ENCODE measurements at places on chromosomes 6 and 20.

- no peak for DNase-seq
Observed at GRCh38 chr20:43477193-43477592, 19.5 kb downstream of the SRSF6 start.

GRCh38 chr6:62716719-62717118, 430.7 kb upstream of the KHDRBS2 start:
- DNase-seq: no peak

DNA sequence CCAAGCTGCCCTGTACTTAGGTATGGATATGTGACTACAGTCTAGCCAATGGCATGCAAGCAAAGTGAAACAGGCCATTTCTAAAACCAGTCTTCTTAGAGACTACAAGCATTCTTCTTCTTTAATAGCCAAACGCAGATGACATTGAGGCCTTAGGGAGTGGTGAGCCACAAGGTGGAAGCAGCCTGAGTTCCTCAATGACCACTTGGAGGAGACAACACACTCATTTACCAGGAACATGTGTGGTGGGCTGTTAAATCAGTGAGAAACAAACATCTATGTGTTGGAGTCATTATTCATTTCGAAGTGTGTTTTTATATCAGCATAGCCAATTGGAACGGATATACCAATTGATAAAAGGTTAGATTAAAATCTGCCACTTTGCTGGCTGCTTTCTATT, 122.0 kb downstream of the GFRAL start:
- no peak for DNase-seq

DNA sequence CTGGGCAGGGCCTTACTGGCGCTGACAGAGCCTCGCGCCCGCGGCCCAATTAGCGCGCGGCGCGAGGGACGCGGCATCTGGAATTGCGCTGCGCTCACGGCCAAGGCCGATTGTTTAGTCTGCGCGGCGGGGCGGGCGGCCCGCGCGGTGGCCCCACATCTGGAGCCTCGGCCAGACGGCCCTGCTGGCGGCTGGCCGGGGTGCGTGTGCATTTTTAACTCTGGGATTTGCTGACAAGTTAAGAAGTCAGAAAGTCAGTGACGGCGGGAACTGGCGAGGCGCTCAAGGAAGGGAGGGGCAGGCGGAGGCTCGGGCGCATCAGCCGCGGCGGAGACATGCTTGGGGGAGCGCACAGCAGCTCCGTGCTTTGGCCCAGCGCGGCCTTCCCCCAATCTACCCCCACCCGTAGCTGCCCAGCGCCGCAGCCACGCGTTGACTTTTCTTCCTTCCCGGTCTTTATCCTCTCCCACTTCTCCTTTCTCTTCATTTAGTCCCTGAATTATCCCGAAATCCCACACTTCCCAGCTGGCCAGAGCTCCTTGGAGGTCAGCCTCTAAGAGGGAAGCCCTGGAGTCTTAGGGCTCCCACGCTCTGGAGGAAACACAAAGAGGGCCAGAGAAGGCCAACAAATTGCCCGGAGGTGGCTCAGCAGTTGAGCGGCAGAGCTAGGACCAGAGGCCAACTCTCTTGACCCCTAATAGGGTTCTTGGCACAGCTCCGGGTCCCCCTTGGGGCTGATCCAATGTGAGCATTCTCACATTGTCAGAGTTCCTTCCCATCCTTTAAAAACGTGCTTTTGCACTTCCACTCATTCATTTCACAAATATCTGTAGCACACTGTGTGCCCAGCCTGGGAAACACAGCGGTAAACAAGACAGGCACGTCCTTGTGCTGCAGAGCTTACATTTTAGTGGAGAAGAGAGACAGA, 40.8 kb upstream of the FOXP4 start:
- DNase-seq: no peak

- no peak for DNase-seq
Observed at GRCh38 chr6:143276436-143276835, 174.1 kb downstream of the ADAT2 start.

DNA sequence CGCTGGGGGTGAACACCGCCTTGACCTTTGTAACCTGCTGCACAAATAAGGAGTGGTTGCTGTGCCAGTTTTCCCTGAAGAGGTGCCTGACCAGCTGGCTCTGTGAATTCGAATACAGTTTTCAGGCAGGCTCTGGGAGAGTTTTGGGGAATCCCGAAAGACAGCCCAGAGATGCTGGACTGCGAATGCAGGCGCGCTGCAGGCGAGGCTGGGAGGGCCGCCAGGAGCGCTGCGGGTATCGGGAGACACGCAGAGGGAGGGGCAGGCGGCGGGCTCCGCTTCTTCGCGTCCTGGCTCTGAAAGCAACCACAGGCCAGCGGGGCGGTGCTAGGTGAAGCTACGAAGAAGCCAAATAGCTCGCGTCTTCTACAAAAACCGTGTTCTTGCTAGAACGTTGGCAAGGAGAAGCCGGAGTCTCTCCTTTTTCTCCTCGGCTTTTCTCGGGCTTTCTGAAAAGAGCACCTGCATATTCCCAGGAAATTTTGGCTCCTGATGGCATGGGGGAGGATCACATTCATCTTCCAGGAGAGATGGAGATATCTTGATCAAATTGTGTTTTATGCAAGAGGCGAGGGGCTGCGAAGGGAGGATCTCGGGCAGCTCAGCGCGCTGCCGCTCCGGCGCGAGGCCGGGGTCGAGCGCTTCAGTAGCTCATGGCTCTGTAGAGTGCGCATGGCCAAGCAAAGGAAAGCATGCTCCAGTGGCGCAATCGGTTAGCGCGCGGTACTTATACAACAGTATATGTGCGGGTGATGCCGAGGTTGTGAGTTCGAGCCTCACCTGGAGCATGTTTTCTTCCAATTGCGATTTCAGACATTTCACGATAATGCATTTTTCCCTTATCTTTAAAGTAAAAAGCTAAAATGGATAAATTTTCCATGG, 158.1 kb upstream of the ZNF184 start:
- DNase-seq: peak; percentile 5

DNA sequence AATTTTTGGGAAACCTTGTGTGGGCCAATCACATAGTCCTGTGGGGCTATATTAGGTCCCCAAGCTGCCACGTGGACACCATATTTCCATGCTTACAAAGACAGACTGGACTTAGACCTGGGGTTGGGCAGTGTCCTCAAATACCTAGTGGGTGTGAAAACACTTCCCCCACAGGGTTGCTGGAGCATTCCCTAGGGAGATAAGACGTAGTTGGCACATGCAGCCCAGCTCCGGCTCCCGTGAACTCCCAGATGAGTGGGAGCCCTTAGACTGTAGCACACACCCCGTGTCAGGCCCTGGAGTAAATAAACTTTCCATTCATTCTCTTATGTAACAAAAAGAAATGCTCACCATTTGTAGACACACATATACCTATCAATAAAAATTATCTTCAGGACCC, 14.2 kb downstream of the KCNG1 start:
- DNase-seq: no peak

DNA sequence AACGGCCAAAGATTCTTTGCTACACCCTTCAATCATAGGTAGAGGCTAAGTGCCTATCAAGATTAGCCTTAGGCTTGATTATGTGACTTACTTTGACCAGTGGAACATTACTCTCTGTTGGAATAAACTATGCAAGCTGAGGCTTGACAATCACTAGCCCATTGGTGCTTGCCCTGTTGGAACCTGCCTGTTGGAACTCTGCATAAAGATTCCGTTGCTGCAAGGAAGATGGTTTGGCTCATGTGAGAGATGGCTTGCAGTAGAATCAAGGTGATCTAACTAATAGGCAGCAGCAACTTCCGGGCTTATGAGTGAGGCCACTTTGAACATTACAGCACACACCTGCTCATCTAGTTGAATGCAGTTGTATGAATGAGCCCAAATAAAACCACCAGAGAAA, 227.7 kb upstream of the TSHZ2 start:
- DNase-seq: no peak
